Naive B cell (primary cell): ENCODE measurements at places on chromosomes 3 and 15.

GRCh38 chr3:170517242-170517945 lies 68.5 kb downstream of the SLC7A14 start:
- DNase-seq, result no peak

- DNase-seq, result no peak
These were observed 105.4 kb upstream of the PRR20G start for GRCh38 chr3:127393131-127393820.

- DNase-seq, result no peak
These were observed 3.3 kb downstream of the AMIGO3 start for GRCh38 chr3:49716169-49716568.

- no peak for DNase-seq
These were observed 343.1 kb downstream of the LPP start for GRCh38 chr3:188497021-188497420.

DNA sequence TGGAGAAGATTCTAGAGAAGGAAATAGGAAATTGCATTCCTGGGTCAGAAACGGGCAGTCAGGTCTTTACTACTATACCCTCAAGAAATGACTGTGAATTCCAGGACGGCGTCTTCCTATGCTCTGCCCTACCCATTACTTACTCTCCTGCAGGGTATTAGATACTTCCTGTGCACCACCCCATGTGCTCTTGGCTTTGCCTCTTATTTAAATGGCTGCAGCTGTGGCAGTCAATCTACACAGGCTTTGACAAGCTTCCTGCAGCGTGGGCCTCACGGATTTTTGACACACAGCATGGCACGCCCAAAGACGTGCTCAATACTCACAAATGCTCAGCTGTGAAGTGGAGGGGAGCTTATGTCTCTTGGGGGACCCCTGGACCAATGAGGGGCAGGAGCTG lies 206.1 kb downstream of the SV2B start:
- no peak for DNase-seq

DNA sequence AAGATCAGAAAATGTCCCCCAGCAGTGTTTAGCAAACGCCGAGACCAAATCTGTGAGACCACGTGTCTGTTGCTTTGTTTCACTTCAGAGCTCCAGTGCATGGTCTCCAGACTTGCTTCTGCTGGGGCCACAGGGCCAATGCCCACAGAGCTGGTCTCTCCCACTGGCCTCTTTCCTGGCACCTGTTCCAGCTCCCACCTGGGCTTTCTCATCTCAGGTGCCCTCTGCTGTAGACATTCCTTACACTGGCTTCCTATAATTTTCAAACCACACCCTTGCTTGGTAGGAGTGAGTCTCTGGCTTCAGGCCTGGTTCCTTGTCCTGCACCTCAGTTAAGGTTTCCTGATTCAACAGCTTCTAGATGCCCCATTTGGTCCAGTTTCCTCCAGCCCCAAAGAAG lies 243.1 kb downstream of the ADAMTS17 start:
- DNase-seq, result no peak

DNA sequence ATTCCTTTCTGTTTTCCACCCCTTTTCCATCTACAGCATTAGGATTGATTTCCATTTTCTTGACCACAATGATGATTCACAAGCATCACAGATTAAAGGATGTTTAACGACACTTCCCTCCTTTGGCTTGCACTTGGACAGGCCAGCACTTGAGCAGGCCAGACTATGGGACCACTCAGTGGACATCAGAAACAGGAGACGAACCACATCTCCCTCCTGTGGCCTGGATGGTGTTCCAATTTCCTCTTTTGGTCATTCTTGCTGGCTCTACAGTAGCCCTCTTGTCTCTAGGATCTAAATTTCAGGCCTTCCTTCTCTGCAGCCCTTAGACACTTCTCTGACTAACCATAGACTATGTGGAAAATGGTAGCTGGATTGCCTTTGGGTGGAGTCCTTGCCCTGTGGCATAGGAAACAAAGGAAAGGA lies 78.8 kb upstream of the BOC start:
- no peak for DNase-seq

DNA sequence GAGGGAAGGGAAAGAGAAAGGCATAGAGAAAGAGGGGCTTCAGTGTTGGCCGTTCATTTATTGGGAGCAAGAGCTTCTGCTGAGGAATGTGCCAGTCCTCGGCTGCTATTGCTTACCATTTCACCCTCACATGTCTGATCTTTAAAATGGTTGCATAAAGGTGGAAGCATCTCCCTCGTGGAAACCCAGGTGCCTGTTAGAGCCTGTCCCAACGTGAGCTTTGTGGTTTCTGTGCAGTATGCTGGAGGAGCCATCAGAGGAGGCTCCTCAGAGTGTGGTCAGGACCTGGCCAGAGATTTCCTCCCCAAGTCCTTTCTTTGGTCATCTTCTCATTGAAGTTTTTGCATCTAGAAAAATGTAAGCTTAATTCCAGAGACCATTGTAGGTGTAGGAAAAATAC lies 34.4 kb downstream of the PSMD6 start:
- no peak for DNase-seq

DNA sequence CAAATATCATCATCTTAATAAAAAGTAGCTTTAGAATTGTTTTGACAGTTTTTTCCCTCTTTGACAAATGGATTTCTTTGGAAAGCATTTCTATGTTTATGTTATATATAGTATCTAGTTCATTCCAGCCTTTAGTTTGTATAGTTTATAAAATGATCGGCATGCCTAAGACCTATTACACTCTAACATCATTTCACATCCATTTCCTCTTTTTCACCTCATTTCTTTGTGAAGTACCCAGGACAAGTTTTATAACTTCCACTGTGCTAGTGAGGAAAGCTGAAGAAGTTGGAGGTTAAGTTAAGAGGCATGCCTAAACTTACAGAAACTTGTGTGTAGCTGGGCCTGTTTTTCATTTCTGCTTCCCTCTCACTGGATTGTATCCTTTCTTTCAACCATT lies 178.4 kb downstream of the TP63 start:
- no peak for DNase-seq

DNA sequence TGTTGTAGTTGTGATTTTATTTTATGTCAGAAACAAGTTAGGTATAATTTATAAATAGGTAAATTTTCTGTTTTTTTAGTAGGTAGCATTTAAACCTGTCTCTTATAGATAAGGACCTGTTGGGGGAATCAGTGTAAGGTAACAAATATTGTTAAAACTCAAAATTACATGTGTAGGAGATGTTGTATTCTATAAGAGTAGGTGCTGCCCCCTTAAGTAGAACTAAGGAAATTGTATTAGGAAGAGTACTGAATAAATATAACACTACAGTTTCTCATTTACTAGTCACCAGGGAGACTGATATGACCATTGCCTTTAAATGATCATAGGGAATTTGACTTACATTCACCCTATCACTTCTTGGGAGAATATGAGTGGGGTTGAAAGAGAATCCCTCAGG lies 31.2 kb downstream of the SLC25A36 start:
- DNase-seq, result no peak

- no peak for DNase-seq
These were observed 230.1 kb downstream of the EBLN2 start for GRCh38 chr3:73291541-73291940.

DNA sequence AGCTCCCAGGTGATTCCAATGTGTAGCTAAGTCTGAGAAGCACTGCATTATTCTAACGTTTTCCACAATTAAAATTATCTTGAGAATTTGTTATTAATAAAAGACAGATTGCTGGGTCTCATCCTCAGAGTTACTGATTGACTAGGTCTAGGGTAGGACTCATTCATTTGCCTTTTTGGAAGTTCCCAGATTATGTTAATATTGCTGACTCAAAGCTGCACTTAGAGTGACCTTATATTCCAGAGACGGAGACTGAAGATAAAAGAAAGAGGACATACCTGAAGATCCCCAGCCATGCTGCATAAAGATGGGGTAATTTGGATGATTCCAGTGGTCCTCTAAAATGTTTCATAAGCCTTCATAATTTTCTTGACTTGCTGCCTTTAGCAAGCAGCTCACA lies 81.8 kb downstream of the PLSCR2 start:
- DNase-seq, result no peak

GRCh38 chr3:89105503-89105902 lies 1.9 kb upstream of the EPHA3 start:
- DNase-seq, result no peak

DNA sequence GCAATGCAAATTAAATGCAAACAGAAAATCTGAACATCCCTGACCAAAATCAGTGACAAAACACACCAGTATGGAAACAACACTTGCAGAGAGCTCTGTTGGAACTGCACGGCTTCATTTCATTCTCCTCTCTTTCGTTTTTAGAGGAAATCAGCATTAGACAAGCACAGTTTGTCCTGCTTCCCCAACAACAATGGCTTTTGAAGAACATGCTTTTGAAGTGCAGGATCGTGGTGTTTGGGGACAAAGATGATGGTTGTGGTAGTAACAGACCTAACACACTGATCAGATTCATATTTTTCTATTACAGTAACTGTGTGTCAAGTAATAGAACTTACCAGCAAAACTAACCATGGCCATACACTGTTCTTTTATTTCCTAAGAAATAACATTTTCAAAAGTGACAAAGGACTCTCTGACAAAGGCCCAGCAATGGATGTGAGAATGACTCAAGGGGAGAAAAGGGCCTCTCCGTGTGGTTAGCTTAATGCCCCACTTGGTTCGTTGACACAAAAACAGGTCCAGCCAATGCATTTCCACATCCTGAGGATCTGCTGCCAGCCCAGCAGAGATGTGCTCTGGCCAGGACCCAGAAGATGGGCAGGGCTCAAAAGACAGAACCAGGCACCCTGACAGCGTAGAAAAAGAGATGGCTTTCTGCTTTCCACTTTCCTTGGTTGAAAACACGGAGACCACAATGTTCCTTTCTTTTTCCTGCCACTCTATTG lies 84.1 kb downstream of the CCNL1 start:
- DNase-seq, result no peak

GRCh38 chr15:63461230-63461985 lies 43.0 kb upstream of the USP3 start:
- DNase-seq, result no peak

GRCh38 chr15:99209326-99209725 lies 40.1 kb downstream of the TTC23 start:
- DNase-seq, result no peak

DNA sequence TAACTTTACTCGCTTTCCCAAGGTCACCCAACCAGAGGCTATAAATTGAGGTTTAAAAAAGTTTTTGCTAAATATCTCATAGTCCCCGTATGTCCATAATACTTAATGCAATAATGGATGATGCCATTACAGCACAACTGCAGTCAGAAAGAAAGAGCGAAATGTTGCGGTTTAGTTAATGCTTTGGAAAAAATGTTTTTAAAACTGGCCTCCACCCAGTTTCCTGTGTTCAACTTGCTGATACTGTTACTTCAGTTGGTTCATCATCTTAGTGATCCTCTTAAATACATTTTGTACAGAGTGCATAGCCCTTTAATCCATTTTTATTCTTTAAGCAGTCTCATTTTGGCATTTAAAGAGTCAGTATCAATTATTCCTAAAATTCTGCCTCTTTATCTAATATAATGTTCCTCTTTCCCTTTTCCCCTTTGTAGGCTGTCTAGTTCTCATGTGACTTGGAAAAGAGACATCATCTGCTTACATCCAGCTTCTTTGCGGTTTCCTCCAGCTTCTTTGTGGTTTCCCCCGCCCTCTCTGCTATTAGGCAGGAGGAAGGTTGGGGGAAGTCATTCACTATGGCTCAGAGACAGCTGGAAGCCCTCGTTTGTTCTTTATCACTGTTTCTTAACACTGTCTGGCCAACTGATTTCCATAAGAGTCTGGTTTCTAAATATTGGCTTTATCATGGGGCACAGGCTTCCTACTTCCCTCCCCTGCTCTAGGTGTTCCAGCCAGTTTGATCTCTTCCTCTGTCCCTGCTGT lies 154.3 kb downstream of the GOLIM4 start:
- no peak for DNase-seq

GRCh38 chr3:32249184-32249782 lies 10.8 kb downstream of the CMTM8 start:
- DNase-seq, result no peak

DNA sequence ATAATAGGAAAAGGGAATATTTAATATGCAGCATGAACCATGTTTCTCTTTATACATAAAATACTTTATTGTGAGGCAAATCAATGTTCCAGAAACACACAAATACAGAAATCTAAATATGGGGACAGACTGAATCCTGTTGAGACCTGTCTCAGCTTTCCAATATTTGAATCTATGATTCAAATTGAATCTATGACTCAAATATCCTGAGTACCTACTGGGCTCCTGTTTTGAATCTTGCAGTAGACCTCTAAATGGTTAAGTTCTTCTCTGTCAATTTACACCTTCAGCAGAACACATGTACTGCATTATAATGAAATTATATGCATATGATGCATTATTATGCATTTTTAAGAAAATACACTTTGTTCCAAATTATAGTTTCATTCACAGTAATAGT lies 143.2 kb upstream of the PLXND1 start:
- DNase-seq, result no peak

DNA sequence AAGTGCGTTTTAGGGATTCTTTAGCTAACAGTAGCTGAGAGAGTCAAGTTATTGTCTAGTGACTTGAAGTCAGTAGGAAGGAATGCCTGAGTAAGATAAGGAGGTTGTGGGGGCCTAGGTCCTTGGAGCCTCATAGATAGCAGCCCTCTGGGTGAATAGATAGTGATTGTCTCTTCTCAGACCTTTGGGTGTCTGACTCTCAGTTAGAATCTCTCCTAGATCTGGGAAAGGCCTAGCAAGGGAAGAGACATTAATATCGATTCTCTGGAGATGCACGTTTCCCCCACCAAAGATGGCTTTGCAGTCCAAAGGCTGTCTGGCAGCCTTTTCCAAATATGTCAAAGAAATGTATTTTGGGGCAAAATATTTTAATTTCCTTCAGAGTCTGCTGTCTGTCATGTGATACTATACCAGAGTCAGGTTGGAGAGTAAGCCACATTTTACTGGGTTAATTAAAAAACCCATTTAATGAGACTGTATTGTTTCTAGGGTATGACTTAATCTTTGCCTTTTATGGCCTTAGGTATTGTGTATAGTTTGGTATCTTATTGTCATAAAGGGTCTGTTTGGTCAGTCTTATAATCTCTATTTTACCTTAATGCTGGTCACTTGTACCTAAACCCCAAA lies 92.2 kb downstream of the ST6GAL1 start:
- DNase-seq, result no peak

GRCh38 chr3:158108445-158108985 lies 1.4 kb upstream of the RSRC1 start:
- no peak for DNase-seq

- DNase-seq, result no peak
These were observed 188.4 kb downstream of the TBC1D5 start for GRCh38 chr3:17554078-17554477.

GRCh38 chr3:166669781-166670180 lies 710.3 kb downstream of the ZBBX start:
- no peak for DNase-seq

GRCh38 chr3:138187296-138188012 lies at the start of gene ARMC8:
Gene ARMC8, plus strand, starts transcription at chr3:138187301. Its CDS starts 254 bp downstream, at chr3:138187555.
- no peak for DNase-seq

GRCh38 chr3:188348435-188349244 lies 194.7 kb downstream of the LPP start:
- no peak for DNase-seq

DNA sequence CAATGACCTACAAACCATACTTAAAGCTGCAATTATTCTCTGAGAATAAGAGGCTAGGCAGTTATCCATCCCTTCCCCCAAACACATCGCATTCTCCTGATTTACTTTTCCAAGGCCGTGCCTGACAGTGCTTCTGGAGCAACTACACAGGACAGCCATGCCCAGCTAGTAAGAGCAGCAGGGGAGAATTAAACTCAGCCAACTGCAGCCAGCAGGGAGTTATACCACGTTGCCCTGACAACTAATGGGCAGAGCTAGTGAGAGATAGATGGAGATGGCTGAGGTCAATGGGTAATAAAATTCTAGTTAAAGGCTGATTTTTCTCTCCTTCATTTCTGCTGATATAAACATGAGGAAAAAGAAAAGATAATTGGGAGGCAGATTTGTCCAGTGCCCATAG lies 193.8 kb upstream of the PPP2R3A start:
- no peak for DNase-seq

GRCh38 chr3:32686713-32687112 lies 1.7 kb downstream of the CNOT10 start:
- no peak for DNase-seq
